ENCODE measurements at places on chromosomes 13 and 19. TPM values are rescaled to one million over a fixed set of nuclear protein-coding genes. Genes with fewer than 3 reads are reported as not detected.
A peak's percentile ranks its signal among the peaks of the same experiment; 100 is the strongest.

GRIK5 gene
- total RNA-seq: 8.3 TPM

ZNF528 gene
- total RNA-seq: 12.5 TPM

- no peaks in the 10 kb centered on the region for H3K4me1 ChIP-seq
- no peaks in the 10 kb centered on the region for H3K27me3 ChIP-seq
- H3K4me3 ChIP-seq: no peak overlapping the region
- H3K36me3 ChIP-seq: no peaks in the 10 kb centered on the region
- H3K27ac ChIP-seq: no peak overlapping the region
Observed at GRCh38 chr13:29021311-29021710, 201.2 kb downstream of the MTUS2 start.

- H3K4me1 ChIP-seq: no peaks in the 10 kb centered on the region
- DNase-seq: no peak
- no peak overlapping the region for H3K27ac ChIP-seq
- H3K36me3 ChIP-seq: no peaks in the 10 kb centered on the region
- no peak overlapping the region for H3K4me3 ChIP-seq
- H3K27me3 ChIP-seq: peaks cover 22% of the 10 kb centered on the region
Observed at GRCh38 chr13:99439850-99440604, 61.2 kb upstream of the TM9SF2 start.

DNA sequence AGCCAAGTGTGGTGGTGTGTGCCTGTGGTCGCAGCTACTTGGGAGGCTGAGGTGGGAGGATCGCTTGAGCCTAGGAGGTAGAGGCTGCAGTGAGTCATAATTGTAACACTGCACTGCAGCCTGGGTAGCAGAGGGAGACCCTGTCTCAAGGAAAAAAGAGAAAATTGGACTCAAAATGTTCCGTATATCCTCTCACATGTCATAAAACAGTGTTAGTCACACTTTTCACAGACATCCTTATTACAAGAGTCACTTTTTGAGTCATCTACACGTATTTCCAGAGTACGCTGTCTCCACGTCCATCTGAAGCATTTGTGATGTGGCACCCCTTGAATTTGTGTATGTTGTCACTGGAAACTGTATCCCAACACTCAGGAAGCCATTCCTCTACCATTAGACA lies 133.0 kb downstream of the SIPA1L3 start:
- H3K27ac ChIP-seq: no peak overlapping the region
- no peaks in the 10 kb centered on the region for H3K36me3 ChIP-seq
- no peak overlapping the region for H3K4me3 ChIP-seq
- DNase-seq: no peak
- H3K4me1 ChIP-seq: no peaks in the 10 kb centered on the region
- H3K27me3 ChIP-seq: no peaks in the 10 kb centered on the region

DNA sequence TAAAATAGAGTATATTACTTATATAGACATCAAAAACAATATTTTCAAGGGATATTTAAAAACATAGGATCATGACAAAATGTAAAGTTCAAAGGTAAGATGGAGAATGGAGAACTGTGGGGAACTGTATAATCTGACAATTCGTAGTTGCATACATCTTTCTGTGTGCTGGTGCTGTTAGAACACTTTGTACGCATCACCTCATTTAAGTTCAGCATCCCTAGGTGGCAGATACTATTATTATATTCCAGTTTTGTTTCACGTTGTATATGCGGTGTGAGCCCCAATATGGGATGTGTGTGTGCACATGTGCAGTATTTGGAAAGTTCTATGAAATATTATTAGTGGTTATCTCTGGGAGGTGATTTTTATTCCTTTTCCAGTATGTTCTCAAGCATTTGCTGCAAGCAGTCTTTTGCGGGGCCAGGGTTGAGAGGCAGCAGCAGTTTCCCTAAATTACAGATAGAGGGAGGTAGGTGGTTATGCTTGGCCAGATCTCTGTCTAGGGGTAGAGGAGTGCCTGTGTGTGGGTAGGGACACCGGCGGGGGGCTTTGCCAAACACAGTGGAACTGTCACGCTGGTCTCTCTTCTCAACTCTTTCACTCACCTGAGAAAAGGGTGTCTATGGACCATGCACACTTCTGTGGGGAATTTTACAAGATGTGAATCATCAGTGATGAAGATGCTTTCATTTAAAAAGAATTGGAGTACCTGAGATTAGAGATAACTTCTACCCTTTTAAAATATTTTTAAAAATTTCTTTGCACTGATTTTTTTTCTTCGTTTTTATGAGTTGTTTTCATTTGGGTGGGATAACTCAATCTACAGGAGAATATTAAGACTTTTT lies 55.6 kb upstream of the ALOX5AP start:
- H3K4me1 ChIP-seq: no peaks in the 10 kb centered on the region
- DNase-seq: peak; percentile 50
- no peaks in the 10 kb centered on the region for H3K36me3 ChIP-seq
- H3K27ac ChIP-seq: no peak overlapping the region

All from stomach (tissue), 19 donors.